ENCODE measurements at places on chromosomes 6 and 20.

DNA sequence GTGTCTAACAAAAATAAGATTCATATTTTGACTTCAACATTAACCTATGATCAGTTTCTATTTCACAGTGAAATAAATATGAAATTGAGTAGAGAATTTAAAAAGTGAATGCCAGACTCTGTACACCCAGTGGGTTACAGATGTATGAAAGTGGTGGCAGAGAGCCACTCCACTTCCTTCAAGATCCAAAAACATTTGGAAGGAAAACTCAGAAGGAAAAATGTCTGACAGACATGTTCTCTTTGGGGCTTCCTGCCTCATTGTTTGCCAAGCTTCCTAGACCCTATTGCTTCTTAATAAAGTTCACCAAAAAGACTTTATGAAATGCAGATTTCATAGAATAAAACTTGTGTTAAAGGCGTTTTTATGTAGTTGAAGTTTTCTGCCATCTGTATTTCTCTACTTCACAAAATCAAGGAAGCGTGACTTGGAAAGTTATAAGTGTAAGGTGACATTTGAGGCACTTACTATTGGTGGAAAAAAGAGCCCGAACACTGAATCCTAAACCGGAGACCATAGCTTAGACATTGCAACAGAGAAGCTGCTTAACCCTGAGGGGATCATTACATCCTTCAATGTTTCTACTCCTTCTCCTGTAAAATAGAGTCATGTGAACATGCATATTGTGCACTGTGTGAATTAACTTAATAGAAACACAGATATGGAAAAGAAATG, 12.8 kb downstream of the HMGCLL1 start:
- DNase-seq: no peak

DNA sequence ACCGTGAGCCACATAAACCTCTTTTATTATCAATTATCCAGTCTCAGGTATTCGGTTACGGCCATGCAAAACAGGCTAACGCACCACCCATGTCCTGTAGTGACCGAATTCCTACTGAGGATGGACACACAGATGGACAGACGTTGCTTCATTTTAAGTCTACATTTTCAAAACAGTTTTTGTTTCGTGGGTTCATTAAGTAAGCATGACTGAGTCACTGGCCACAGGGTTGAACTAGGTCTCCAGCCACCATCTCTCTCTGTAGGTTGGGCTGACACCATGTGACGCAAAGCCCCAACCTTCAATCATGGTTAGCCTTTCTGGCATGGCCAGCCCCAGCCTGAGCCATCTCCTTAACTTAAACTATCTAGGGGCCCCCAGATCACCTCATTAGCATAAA, 110.0 kb upstream of the SLC22A23 start:
- no peak for DNase-seq

DNA sequence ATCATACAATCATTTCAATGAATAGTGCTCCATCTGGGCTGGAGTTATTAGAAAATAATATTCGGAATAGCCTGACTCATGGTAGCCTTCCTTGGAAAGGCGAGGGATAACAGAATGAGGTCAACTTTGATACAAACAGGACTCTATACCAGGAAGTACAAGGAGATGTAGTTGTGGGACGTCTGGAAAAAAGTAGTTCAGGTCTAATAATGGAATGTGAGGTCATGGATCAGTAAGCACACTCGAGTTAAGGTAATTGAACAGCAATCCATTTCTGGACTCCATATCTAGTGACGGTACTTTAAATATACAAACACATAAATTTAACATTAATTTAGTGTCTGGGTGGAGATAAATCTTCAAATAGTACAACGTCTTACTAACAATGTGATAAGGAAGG, 1204.0 kb upstream of the ADGRB3 start:
- DNase-seq: no peak

DNA sequence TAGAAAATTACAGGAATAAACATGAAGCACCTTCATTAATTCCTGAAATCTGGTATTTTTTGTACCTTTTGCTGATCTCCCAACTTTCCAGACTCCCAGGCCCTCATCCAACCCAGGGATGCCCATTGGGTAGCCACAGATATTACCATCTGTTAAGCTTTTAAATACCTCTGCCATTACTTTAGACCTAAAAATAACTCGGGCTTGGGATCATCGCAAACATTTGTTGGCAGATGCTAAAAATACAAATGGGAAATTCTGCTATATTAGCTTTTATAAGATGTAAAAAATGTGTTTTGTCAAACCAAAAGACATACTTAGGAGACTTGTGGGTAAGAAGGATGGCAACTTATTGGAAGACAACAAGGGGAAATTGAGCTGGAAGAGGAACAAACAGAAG, 376.1 kb downstream of the CENPW start:
- DNase-seq: no peak

DNA sequence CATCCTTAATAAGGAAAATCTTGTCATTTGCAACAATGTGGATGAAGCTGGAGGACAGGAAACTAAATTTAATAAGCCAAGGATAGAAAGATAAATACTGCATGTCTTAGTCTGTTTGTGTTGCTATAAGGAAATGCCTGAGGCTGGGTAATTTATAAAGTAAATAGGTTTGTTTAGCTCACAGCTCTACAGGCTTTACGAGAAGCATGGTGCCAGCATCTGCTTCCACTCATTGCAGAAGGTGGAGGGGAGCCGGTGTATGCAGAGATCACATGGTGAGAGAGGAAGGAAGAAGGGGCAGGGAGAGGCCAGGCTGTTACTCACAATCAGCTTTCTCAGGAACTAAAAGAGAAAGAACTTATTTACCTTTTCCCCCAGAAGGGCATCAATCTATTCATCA, 118.9 kb upstream of the SMLR1 start:
- no peak for DNase-seq
